CD4-positive, alpha-beta T cell treated with Interleukin-15 for 4 hours (primary cell): ENCODE measurements at places on chromosomes 7 and 10.

DNA sequence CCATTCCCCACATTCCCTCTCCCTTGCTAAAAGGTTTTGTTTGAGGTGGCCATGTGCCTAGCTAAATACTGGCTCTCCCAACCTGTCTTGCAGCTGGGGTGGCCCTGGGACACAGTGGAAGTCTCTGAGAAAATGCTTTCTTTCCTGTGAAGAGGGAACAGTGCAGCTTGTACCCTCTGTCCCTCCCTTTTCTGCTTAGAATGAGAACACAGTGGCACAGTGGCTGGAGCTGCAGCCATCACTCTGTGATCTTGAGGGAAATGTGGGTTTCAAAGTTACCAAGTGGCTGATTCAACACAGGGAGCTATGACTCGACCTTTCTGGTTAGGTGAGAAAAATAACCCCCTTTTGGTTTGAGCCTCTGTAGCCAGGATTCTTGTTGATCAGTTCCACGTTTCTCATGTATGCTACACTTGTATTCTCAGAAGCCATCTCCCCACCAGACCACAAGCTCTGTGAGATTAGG, 62.7 kb upstream of the CARD11 start:
- DNase-seq, result peak; percentile 52

DNA sequence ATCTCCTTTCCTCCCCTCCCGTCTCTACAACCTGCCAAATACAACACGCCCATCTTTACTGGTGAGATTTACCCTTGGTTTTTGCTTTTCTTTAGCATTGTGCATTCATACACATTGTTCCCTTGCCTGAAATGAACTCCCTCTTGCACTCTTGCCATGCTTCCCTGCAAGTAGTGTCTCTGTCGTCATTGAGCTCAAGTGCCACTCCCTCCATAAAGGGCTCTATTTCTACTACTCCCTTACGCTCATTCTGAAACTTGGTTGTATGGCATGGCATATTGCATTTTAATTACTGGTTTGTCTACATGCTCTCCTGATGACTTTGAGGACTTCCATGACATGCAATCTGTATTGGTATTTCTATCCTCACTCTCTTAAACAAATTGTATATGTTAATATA, 242.7 kb downstream of the THSD7A start:
- DNase-seq, result no peak

DNA sequence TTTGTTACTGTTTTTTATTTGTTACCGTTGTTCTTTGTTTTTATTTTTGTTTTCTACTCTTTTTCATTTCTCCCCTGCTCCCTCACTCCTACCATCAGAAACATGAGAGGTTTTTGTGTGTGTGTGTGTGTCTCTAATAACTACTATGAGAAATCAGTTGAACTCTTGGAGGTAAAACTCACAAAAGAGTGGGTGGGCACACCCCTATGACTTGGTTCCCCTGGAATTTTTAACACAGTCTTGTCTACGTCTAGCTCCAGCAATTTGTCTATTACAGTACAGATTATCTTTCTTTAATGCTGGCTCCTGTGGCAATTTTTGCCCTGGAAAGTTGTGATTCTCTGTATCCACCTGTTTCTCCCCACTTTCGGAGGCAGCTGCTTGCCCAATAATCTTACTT, 56.2 kb downstream of the AOAH start:
- no peak for DNase-seq

- DNase-seq, result no peak
These were observed 162.9 kb downstream of the EGFR start for GRCh38 chr7:55181762-55182161.

DNA sequence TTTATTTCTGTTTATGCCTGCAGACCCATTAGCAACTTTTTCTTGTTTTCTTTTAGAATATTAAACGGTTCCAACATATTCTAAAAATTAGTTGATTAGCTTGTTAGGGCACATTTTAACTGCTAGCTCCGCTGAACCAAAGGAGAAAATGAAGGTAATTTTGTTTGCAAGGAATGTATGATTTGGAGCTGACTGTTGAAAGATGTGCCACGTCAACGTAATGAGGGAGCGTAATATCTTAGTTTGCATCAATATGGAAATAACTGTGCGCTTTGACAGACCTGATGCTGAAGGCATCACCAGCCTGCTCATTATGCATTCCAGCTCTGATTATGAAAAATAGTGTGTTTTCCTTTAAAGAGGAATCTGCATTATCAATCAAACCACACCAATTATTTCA, 102.0 kb upstream of the CTBP2 start:
- DNase-seq, result no peak

DNA sequence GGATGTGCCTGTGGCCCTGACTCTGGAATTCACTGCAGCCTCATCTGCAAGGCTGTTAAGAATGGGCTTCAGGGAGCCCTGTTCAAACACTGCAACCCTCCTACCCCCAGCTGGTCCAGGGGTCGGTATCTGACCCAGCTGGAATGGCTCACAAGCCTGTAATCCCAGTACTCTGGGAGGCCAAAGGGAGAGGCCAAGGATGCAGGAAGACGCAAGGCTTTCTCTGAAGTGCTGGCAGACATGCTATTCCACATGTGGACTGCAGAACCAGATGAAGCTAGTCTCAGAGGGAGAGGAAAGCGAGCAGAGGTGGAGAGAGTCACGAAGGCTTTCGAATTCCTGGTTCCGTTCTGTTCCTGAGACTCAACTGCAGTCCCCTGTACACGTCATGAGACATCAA, 45.0 kb downstream of the ESYT2 start:
- no peak for DNase-seq

- no peak for DNase-seq
These were observed 17.6 kb upstream of the TNPO3 start for GRCh38 chr7:129072479-129073011.

DNA sequence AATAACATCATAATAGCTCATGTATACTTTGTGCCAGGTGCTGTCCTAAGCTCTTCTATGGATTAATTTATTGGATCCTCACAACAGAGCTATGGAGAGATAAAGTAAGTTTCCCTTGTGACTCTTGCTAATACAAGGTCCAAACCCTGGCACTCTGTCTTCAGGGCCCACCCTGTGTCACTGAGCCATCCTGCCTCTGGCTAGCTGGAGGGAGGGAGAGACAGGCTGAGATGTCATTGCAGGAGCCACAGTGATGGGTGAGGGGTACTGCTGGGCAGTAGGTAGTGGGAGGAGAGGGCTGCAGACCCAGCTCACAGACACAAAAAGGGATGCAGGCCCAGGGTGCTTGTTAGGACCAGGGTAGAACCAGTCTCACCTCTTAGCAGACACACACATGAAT, 16.9 kb downstream of the GCK start:
- no peak for DNase-seq

DNA sequence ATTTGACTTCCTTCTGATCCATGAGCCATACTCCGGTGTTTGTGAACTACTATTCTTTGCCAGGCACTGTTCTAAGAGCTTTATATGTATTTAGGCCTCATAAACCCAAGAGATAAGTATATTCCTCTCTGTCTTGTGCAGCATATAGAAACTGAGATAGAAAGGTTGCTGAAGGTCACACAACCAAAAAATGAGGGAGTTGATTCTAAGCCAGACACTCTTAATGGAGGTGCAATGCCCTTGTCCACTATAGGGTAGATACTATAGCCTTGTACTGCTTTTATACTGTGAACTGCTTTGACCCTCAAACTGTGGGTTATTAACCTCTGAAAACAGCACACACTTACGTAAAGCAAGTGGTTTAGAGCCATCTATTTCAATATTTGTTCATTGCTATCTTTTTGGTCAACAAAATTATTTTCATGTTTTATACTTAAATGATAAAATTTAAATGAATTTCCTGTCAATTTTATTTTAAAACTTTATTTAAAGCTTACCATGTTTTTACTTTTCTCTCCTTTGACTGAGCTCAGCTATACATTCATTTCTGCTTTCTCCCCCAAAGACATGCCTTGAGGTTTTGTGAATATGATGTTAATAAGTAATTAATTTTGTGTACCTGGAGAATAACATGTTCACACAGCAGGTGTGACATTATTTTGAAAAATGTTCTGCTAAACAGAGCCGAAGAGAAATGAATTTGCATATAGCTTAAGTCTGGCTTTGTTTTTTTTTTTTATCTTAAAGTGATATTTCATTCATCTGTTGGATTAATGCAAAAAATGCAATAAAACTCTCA, 687.3 kb downstream of the DNAJB9 start:
- no peak for DNase-seq

DNA sequence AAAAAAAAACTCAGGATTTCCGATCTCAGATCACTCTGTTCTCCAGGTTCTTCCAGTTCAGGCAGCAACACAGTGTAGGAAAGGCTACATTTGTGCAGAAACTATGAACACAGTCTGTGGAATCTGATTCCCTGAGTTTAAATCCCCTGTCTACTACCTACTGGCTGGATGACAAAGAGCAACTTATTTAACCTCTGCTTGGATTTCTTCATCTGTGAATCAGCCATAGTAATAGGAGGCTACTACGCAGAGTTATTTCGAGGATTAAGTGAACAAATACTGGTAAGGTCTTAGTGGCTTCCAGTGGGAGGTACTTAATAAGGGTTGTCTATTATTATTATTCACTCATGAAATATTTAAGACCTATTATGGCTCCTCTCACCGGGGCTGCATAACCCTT, 44.3 kb upstream of the PDCD4 start:
- DNase-seq, result no peak

DNA sequence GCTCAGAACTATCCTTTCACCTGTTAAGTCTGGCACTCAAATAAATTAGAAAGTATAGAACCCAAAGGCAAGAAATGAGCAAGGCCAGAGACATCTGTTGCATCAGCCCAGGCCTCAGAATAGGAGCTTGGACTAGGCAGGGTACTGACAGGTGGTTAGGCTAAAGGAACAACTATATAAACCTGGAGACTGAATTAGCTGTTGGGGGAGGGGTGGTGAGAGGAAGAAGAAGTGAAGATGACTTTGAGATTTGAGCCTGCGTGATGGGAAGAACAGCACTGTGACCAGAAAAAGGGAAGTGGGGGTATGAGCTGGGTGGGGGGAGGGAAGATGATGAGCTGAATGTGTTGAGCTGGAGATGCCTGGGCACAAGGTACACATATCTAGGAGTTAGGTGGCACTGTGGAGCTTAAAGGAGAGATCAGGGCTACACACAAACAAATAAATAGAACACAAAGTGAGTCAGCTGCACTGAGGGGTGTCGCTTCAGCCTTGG, 244.7 kb downstream of the PTEN start:
- DNase-seq, result no peak

GRCh38 chr10:119817991-119818888, 54.4 kb downstream of the MCMBP start:
- peak; percentile 13 for DNase-seq

- no peak for DNase-seq
These were observed 36.9 kb upstream of the GSDME start for GRCh38 chr7:24793982-24794648.

DNA sequence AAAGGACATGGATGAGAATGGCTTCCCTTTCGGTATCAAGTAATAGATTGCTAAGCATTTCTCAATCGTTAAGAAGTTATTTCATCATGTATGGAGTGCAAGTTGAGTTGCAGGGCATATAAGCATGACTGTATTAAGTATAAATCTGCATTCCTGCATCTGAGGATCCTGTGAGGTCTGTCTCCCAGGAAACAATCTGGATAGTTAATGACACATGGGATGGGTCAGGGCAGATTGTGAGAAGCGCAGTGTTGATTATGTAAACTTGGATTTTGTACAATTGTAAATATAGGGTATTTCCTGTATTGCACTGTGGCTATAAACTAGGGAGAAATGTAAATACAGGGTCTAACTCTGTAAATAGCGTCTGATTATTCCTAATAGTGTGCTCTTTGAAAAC, 102.6 kb downstream of the PLXDC2 start:
- DNase-seq, result no peak

DNA sequence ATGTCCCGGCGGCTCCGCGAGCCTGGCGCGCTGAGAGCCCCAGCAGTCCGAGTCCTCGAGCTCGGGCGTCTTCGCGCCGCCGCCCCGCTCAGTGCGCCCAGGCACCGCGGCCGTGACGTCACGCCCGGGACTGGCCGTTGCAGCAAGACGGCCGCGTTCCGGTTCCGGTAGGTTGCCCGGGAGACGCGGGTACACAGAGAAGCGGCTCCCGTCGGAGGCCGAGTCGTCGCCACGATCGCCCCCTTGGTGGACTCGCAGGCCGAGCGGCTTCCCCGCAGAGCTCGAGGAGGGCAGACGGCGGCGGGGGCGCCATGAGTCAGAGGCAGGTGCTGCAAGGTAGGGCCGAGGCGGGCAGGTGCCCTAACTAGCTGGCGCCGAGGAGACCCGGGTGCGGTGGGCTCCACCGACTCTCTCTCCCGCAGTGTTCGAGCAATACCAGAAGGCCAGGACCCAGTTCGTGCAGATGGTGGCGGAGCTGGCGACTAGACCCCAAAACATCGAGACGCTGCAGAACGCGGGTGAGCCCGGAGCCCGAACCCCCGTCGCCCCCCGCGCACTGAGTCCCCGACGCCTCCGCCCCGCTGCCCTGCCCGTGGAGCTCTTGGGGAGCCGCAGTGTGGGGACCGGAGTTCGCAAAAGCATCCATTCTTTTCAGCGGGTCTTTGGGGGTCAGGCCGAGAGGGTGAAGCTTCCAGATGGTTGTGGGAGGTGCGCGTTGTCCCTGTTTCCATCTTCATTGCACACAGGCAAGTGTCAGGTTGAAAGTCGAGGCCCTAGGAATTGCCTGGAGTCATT, at the start of gene SPAG6:
TSS of gene SPAG6 (plus strand) at position 196 of the 795 bp plus-strand sequence. CDS start at position 312, 116 bp downstream.
- no peak for DNase-seq

DNA sequence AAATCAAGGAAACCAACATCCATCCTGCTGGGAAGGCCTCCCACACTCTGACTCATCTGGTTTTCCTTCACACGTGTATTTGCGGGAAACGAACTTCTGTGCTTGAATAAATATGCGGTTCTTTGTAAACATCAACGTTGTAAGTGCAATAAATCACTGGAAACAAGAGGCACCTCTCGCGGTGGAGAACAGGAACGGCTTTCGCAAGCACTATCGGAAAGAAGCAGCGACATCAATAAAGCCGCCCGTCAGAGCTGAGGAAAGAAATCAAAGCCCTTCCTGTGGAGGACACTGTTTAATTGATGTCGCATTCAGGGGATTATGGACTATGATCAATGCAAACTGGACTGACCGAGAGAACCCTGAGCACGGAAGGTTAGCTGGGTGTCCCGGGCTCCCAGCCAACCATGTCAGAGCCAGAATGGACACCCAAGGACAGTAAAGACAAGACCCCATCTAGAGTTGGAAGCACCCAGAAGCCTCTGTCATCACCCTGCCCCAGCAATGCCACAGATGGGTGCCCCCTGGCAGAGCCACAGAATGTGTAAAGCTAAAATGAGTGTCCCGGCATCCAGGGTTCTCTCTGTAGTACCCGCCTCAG, 37.6 kb downstream of the OAT start:
- DNase-seq, result no peak

DNA sequence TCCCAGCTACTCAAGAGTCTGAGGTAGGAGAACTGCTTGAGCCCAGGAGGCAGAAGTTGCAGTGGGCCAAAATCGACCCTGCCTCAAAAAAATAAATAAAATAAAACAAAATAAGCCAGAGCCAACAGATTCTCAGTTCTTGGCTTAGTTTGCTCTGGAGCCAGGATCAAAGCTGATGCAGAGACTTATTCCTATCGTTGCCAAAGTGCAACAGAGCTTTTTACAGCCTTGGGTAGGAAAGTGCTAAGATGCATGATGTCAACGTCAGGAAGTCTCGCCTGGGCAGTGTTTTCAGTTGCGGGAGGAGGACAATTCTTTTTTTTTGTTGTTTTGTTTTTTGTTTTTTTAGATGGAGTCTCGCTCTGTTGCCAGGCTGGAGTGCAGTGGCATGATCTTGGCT, 43.8 kb upstream of the CYTH3 start:
- no peak for DNase-seq

- DNase-seq, result no peak
These were observed 517.4 kb downstream of the PARD3 start for GRCh38 chr10:34297541-34298345.

- DNase-seq, result no peak
These were observed 83.7 kb downstream of the CARD11 start for GRCh38 chr7:2959828-2960599.
